ENCODE measurements at places on chromosomes 4 and X.

DNA sequence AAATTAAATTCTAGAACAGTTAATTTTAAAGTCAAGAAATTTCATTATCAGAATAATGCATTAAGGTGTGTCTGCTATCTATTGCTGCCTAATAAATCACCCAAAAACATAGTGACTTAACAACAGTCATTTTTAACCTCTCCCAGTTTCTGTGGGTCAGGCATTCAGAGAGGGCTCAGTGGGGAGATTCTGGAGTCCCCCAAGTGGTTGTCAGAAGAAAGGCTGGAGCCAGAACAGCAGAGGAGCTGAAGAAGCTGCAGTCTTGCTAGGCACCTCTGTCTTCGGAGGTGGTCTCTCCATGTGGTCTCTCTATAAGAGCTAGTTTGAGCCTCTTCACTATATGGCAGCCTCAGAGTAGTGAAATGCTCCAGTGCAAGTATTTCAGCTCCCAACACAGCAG is 9.3 kb upstream of the HOPX start:
- DNase-seq, result no peak

- DNase-seq, result no peak
These were observed 16.8 kb downstream of the BCAP31 start for GRCh38 chrX:153707406-153707805.

DNA sequence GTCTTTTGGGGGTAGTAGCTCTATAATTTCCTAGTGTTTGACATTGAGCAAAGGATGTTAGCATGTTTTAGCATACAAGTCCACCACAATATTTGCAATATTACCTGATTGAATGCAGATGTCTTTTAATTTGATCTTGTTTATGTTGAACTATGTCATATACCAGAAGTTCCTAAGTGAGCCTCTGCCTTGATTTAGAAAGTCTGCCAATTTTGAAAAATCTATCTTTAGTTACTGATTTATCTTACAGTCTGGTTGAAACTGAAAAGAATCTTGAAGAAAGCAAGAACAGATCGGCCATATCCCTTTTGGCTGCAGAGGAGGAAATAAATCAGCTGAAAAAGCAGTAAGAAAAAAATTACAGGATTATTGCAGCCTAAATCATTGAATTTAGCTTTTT is 18.5 kb downstream of the SPATA18 start:
- no peak for DNase-seq

- no peak for DNase-seq
These were observed 5.7 kb downstream of the TCEANC start for GRCh38 chrX:13658602-13659001.

DNA sequence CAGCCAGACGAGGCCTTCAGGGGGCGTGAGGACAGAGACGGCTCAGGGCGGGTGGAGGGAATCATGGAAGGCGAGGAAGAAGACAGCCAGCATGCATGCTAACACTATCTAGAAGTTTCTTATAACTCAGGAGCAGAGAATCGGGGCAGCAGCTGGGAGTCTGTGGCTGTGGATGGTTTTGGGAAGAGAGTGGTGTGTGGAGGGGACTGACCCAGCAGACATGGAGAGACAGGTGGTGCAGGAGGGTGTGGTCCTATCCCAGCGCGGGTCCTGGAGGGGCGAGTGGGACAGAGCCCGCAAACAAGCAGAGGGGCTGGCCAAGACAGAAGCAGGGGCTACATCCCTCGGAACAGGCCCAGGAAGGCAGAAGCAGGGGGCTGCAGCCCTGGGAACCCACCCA is 192.1 kb downstream of the AFAP1 start:
- DNase-seq, result no peak

DNA sequence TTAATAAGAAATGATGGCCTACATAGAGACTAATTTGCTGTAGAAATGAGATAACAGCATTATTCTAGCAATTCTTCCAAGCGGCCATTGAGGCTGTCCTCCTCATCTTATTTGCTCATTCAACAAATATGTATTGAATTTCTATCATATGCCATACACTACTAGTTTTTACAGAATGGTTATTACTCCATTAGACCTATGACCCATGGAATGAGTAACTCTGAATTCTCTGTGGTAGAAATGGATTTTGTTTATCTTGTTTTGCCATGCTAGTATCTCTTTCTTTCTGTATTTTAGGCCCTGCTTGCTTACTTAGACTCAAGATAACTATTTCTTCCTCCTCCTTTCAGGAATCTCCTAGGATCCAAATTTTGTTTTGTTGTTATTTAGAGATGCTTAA is 103.5 kb downstream of the RPA4 start:
- peak; percentile 3 for DNase-seq

- no peak for DNase-seq
These were observed 628.3 kb upstream of the MAGEB2 start for GRCh38 chrX:29587107-29587506.

DNA sequence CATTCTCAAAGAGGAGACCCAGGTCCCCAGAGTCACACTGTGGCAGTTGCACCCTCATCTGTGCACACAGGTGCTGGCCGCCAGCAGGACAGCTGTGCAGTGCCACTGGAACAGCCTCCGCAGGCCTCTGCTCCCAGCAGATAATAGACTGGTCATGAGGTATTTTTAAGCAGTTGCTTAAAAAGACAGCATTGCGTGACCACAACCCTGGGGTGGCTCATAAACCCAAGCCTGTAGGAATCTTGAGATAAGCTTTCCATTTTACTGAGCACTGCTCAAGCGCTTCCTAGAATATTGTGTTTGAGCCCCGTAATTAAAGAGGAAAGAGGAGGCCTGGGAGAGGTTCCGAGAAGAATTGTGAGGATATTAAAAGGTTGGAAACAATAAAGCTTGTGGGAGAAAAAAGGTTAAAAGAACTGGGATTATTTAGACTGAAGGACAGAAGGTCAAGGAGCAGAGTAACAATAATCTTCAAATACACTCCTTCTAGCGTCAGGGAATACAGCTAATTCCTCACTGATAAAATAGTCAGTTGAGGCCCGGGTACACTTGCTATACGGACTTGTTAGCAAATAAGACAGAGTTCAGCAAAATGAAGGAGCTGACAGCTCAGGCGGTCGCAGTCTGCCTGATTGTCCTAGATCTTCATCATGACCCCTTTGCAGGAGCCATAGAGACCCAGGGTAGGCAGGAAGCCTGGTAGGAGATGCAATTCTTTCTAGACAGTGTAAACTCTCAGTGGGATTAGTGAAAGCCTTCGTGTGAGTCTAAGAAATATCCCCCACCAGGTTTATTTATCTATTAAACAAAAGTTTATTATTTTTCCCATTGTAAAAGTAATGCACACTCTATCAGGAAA is 86.2 kb upstream of the KIT start:
- peak; percentile 24 for DNase-seq

GRCh38 chr4:79334783-79335182 is 8.9 kb upstream of the NAA11 start:
- DNase-seq, result no peak

DNA sequence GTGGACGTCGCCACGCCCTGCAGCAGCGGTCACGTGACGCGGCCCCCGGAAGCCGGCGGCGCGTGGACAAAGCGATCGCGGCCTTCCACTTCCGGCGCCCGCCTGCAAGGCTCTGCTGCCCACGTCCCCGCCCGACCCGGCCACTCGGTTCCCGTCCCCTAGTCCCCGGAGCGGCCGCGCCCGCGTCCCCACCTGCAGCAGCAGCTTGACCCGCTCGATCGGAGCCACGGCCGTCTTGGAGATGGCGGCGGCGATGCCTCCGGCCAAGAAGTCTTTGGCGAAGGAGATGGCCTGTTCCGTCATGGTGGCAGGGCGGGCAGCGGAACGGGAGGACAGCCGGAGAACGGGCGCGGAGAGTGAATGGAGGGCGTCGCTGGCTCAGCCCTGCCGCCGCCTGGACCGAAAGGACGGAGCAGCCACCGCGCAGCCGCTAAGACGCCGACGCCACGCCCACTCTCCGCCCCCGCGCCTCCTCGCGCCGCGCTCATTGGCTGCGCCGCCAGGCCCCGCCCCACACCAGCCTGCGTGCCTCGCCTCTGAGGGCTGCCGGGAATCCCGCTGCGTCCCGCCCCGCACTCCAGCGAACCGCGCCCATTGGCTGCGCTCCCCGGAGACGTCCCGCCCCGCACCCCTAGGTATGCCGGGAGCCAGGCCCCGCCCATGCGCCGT is at the start of gene SLC25A6:
TSS of gene SLC25A6 (minus strand) at position 407 of the 669 bp plus-strand sequence. CDS start at position 303, 104 bp downstream.
- DNase-seq, result peak; percentile 92

GRCh38 chr4:45946699-45947098 is 177.2 kb downstream of the GABRG1 start:
- DNase-seq, result no peak

- DNase-seq, result no peak
These were observed 454 bp downstream of the BTC start for GRCh38 chr4:74793757-74794381.

- DNase-seq, result no peak
These were observed 110.3 kb upstream of the VCX3A start for GRCh38 chrX:6645216-6645615.

GRCh38 chr4:1405636-1406393 is 427 bp downstream of the NKX1-1 start:
- DNase-seq, result no peak

DNA sequence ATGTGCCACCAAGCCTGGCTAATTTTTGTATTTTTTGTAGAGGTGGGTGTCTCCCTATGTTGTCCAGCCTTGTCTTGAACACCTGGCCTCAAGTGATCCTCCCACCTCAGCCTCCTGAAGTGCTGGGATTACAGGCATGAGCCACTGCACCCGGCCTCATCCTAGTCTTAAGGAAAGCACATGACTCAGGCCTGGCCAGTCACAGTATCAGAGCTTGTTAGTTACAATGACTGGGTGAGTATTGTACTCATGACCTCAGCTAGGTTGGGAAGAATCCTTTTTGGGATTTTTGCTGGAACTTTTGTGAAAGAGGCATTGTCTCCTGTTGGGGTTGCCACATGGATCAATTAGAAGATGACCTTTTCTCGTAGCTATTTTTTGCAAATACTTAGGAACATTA is 292.8 kb downstream of the RAPGEF2 start:
- no peak for DNase-seq

- no peak for DNase-seq
These were observed 168.0 kb downstream of the CDS1 start for GRCh38 chr4:84750960-84751283.
